MCF 10A (cell line): ENCODE measurements at places on chromosomes 7 and 10.

- DNase-seq = no peak
Observed at GRCh38 chr7:134813663-134814396, 34.4 kb downstream of the CALD1 start.

DNA sequence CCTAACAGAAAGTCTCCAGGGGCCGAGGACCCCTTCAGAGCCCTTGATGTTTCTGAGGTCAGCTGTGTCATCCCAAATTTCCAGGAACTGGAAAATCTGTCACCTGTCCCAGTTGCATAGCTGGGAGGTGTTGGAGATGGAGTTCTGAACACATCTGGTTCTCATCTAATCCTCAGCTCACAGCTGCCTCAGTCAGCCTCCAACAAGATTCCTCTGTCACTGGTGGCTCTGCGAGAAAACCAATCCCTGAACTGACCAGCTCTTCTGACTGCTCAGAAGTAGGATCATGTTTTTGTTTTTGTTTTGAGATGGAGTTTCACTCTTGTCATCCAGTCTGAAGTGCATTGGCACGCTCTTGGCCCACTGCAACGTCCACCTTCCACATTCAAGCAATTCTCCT lies 37.6 kb upstream of the MYL10 start:
- DNase-seq = no peak

DNA sequence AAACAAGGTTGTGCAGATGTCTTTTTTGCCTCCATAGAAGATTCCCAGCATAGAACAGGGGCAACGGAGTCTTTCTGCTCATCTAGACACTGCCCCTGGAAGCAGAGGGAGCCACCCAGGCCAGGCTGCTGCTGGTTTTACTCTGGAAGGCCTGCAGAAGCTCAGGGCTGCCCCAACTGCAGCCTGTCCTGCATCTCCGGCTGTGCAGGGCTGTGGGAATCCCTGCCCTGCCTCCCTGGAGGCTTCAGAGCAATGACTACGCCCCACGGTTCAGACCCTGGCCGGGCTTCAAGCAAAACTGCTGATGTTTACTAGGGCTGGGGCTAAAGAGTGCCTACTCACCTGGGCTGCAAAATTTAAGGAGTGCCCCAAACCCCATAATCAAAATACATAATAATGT lies 43.9 kb downstream of the GHRHR start:
- no peak for DNase-seq

DNA sequence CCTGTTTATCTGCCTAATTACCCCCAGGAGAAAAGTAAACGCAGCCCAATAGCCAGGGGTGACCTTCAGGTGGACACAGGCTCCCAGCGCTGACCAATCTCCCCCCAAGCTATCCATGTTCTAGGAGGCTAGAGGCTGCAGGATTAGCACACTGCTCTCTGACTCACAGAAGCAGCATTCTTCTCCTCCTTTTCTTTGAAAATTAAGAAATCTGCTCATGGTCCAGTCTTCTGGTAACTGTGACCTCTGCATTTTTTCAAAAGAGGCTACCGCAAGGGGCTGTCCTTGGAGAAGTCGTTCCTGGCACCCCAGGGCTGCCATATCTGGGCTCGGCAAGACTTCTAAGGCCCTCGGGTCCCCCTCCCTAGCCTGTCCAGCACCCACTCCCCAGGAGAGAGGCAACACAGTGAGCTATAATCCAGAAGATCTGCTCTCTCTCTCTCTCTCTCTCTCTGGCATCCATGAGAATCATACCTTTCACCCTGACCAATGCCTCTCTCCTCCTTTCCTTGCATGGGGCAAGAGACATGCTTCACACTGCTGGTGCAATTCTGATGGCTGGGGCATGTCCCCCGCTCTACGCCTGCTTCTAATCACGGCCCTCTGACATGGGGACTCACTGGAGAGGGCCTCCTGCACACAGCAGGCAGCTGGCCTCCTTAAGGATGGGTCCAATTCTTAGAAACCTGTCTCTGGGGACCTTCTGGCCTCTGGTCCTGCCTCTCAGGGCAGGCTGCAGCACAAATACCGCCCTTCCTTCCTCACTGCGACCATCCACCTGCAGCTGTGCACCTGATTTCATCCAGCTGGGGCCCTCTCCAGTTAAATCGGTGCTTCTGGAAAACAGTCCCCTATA lies 27.3 kb downstream of the ANXA11 start:
- DNase-seq = peak; percentile 76

DNA sequence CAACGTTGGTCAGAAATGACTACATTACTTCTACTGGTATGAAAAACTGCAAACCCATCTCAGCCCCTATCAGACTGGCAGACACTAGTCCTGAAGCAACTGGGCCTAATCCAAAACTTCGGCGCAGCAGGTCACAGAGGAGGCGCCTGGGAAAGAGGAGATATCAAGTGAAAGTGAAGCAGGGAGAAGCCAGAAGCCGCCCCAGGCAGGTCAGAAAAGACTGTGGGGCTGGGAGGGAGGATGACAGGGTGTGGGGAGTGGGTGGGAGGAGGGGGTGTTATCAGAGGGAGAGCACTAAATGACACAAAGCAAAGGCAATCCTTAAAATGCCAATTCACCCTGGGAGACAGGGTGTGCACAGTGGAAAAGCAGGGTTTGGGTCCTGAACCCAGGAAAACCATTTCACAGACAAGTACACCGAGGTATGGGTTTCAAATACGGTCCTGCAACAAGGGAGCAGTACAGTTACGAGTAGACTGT lies 731 bp downstream of the CHCHD3 start:
- DNase-seq = peak; percentile 20

DNA sequence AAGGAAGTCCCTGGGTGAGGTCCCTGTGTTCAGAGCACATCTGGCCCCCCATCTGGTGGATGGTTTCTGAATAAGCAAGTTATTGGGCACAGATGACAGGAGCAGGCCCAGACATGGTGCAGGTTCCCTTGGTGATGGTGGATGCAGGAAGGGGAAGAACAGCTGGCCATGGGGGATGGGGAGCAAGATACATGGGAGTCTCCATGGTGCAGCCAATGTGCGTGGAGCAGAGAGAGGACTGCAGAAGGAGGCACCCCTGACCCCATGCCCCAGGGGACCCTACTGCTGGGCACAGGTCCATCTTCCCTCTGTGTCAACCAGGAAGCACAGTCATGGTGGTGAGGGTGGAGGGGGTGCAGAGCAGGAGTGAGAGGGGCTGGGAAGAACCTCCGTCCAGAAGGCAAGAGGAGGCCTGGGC lies 43.8 kb upstream of the RABGEF1 start:
- DNase-seq = peak; percentile 8

GRCh38 chr10:35643151-35644049 lies 1.3 kb upstream of the FZD8 start:
- peak; percentile 33 for DNase-seq

- DNase-seq = peak; percentile 49
Observed at GRCh38 chr7:18976715-18977471, 140.5 kb downstream of the TWIST1 start.

GRCh38 chr10:70348228-70348850 lies 34.1 kb downstream of the LRRC20 start:
- DNase-seq = peak; percentile 76

GRCh38 chr7:26900251-26900650 lies 35.9 kb upstream of the SKAP2 start:
- peak; percentile 35 for DNase-seq

DNA sequence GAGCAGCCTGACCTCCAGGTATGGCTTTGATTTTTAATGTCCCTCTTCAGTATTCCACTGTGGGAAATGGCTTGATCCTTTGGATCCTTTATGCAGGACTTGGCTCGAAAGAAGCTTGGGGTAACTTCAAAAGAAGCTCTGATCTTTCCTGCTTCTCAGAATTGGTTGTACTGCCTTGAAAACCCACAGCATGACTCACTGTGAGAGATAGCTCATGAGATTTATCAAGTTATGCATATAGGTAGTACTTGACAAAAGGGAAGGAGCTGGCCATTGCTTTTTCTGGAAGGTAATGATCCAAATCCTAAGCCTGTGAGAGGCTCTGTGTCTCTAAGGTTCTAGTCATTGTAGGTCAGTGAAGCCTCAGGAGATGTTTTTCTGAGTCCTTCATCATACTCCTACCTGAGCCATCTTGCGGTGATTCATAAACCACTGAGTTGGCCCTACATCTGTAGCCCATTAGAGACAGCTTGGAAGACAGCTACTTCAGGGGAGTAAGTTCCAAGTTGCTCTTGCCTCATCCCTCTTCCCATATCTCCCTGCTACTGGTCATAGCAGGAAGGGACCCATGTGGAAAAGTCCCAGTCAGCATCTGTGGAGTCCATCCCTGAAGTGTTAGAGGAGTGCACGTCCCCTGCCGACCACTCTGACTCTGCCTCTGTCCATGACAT lies 36.7 kb upstream of the NFKB2 start:
- no peak for DNase-seq

GRCh38 chr10:63587191-63587590 lies 66.0 kb downstream of the REEP3 start:
- DNase-seq = no peak

GRCh38 chr7:6608794-6609193 lies 6.6 kb upstream of the ZNF853 start:
- DNase-seq = no peak

- peak; percentile 25 for DNase-seq
Observed at GRCh38 chr7:140342727-140343514, 55.4 kb downstream of the SLC37A3 start.

DNA sequence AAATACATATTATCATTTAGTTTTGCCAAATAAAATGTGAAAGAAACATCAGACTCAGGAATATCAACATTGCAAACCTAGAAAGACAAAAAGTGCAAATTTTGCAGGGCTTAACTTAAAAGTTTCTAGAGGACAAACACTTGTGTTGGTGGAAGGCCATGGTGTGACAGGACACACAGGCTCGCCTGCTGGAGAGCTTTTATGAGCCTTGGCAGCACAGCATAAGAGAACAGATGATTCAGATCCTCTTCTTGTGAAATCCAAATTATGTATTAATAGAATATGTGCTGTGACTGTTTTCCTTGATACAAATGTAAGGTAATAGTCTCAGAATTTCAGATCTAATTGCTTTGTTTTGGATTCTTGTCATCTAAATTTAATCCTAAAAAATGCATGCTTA lies 72.9 kb upstream of the ABCB5 start:
- DNase-seq = peak; percentile 79

DNA sequence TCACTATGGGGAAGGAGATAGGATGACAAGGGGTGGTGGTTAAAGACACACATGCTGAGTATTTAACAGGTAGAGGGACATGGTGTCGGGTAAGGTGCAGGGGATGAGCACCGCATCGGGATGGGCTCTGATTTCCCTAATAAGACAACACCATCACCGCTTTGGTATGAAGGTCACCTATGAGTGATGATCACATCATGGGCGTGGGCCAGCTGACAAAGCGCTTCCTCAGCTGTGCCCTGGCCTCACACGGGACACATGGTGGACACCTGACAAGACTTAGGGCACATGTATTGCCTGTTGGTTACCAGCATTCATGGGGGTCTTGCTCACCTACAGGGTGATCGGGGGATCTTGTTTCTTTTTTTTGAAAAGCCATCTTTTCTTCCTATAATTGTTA lies 12.8 kb downstream of the C7orf57 start:
- DNase-seq = no peak

DNA sequence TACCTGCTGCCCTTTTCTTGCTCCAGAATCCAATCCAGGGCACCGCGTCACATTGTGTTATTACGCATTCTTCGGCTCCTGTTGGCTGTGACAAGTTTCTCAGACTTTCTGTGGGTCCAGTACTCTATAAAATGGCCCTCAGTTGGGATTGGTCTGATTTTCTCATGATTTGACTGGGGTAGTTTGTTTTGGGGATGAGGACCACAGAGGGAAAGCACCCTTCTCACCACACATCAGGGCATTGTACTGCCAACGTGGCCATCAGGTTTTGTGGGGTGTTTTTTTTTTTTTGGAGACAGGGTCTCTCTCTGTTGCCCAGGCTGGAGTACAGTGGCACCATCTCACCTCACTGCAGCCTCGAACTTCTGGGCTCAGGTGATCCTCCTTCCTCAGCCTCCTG lies 17.0 kb upstream of the ORAI2 start:
- no peak for DNase-seq

DNA sequence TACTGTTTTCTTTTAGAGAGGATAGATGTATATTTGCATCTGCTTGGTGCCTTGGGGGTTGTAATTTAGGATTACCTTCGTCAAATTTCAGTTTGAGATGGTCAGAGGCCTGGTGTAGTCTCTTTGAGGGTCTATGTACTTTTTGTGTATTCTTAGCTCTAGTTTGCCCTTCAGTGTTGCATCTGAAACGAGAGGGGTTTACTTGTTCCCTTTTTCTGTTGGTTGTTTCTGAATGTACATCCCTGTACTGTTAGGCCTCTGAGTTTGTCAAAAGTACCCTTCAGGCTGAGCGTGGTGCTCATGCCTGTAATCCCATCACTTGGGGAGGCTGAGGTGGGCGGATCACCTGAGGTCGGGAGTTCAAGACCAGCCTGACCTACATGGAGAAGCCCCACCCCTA lies 60.0 kb downstream of the MLLT10 start:
- DNase-seq = no peak

DNA sequence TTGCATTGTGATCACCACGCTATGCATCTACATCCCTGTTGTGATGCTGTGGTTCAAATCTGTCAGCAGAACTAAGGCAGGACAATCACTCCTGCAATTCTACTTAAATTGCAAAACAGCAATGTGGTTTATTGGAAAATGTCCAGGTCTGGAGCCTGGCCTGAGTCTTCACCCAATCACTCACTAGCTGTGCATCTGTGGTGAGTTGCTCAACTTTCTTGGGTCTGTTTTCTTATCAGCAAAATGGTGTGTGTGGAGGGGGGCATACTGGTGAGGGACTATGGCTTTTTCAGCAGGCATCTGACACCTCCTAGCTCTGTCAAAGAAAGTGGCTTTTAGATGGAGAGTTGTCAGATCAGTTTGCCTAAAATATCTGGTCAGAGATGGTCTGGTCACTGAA lies 108.3 kb upstream of the FEZF1 start:
- DNase-seq = peak; percentile 69

- no peak for DNase-seq
Observed at GRCh38 chr10:61987537-61987936, 86.0 kb downstream of the ARID5B start.

- peak; percentile 65 for DNase-seq
Observed at GRCh38 chr7:22601812-22602565, 102.0 kb upstream of the STEAP1B start.

DNA sequence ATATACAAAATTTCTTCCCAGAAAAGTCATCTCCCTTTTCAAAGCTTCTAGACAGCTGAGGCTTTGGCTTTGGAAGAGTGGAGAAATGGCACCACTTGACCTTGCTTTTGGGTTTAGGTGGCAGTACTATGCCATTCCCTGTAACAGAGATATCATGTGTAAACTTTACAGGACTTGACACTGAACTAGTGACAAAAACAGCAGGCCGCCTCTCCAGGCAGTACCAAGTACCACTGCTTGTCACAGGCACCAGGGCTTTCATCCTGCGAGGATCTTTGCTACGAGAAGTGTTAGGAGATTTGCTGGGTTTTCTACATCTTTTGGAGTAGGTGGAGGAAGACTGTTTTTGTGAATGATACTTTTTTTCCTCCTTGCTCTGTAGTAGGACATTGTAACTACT lies 32.6 kb upstream of the ANLN start:
- DNase-seq = no peak

DNA sequence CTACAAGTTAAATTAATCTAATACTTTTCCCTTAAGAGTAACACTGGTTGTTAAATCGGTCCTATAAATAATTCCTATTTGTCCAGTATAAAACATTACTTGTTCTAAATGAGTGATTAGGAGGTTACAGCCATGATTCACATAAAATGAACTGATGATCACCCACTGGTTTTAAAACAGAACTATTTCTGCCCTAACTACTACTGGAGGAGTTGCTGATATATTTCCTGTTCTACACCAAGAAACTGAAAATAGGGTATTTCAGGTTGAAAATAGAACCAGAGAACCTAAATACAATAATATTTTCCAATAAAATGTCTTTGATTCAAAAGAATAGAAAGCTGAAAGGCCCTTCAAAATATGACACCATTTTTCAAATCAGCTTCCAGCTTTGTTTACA lies 30.9 kb downstream of the DNAJC1 start:
- no peak for DNase-seq

GRCh38 chr10:86325158-86325557 lies 41.4 kb downstream of the GRID1 start:
- no peak for DNase-seq
